ENCODE measurements at places on chromosomes 1 and 21. TPM values are rescaled to one million over a fixed set of nuclear protein-coding genes. Genes with fewer than 3 reads are reported as not detected.

Gene CRP
- total RNA-seq, result 0.96 TPM

Gene CHRM3
- total RNA-seq, result 0.65 TPM

Gene HYI
- total RNA-seq, result 39.5 TPM

Gene C1orf94
- total RNA-seq, result not detected

Gene BRDT
- total RNA-seq, result 2.8 TPM

Gene OR14K1
- total RNA-seq, result 0.82 TPM

Gene S100A14
- total RNA-seq, result 1.3 TPM

Gene OR2T2
- total RNA-seq, result not detected
